ENCODE measurements at places on chromosomes 13 and 19.
A peak's percentile ranks its signal among the peaks of the same experiment; 100 is the strongest.

DNA sequence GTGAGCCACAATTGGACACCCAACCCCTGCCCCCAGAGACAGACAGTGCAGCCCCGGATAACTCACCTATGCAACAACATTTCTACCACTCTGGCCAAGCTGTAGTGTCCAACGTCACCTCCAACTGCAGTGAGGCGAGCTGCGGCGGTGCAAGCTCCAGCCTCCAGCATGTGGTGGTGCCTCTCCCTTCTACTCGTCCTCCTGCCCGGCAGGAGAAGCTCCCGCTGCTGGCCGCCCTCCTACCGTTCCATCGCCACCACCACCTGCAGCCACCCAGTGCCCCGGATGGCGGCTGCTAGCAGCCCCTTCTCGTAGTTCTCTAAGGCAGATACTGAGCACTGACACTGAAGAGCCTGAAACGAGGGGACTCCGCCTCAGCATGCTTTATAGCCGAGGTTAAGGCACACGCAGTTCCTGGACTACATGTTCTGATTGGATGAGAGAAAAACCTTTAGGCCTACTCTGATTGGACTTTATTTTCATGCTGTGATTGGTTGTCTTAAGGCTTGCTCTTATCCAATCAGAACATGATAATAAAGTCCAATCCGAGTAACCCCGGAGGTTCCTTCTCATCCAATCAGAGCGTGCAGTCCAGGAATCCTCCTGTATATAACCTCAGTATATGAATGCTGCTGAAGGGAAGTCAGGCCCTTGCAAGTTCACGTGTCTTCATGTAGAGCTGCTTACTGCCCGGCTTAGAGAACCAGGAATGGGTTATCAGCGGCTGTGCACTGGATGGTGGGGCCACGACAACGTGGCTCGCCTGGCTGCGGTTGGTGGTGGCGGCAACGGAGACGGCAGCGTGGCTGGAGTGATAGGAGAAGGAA is 63.5 kb downstream of the TUBA3C start:
- DNase-seq: no peak

- DNase-seq: peak; percentile 63
Measured at GRCh38 chr19:49666120-49666444, 349 bp downstream of the BCL2L12 start.

- DNase-seq: peak; percentile 27
Measured at GRCh38 chr19:35044317-35045117, 3.0 kb downstream of the HPN start.

DNA sequence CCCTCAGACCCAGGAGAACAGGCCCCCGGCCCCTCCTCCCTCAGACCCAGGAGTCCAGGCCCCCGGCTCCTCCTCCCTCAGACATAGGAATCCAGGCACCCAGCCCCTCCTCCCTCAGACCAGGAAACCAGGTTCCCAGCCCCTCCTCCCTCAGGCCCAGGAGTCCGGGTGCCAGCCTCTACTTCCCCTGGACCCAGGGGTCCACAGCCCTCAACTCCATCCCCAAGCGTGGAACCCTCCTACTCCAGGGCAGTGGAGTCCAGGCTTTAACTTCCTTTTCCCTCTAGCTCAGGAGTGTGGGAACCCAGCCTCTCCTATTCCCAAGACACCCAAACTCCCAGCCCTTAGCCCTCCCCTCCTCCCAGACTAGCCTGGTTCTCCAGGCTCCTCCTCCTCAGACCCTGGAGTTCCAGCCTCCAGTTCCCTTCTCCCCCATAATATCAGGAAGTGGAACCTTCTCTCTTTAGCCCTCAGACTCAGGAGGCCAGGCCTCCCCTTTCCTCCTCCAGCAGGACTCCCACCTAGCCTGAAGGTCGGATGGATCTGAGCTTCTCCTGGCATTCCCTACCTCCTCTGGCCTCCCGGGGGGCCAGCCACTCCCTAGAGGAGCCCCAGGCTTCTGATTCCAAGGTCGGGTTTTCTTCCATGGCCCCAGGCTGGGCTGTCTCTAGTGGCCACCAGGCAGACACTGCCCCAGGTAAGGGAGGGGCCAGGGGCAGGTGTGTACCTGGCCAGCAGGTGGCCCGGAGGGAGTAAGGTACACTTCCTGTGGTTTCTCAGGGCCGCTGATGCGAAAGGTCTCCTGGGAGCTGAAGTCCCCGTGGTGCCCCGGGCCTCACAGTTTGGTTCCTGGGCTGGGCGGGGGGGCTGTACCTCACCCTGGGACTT is at the start of gene TMC4:
Gene TMC4, minus strand, starts transcription at position 690 of the 888 bp plus-strand sequence. Its CDS starts 43 bp downstream, at position 647.
- no peak for DNase-seq

DNA sequence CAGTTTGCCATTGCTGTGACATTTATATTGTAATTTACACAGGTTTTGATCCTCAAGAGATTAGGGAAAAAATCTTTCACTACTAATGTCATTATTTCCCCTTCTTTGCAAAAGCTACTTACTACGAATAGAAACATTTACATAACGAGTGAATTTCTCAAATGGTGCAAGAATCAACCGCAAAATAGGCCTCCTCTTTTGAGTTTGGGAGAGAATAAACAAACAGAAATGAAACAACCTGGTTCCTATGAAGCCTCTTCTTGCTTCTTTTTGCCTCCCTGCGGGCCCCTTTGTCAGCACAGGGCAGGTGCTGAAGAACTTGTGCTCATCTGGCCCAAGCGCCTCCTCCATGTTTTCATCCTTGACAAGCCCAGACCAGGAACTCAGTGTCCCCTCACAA is 10.1 kb upstream of the GJA3 start:
- no peak for DNase-seq

- DNase-seq: peak; percentile 91
Measured at GRCh38 chr13:35160896-35161295, 218.8 kb downstream of the NBEA start.

- peak; percentile 46 for DNase-seq
Measured at GRCh38 chr19:33819880-33820781, 23.5 kb downstream of the KCTD15 start.

DNA sequence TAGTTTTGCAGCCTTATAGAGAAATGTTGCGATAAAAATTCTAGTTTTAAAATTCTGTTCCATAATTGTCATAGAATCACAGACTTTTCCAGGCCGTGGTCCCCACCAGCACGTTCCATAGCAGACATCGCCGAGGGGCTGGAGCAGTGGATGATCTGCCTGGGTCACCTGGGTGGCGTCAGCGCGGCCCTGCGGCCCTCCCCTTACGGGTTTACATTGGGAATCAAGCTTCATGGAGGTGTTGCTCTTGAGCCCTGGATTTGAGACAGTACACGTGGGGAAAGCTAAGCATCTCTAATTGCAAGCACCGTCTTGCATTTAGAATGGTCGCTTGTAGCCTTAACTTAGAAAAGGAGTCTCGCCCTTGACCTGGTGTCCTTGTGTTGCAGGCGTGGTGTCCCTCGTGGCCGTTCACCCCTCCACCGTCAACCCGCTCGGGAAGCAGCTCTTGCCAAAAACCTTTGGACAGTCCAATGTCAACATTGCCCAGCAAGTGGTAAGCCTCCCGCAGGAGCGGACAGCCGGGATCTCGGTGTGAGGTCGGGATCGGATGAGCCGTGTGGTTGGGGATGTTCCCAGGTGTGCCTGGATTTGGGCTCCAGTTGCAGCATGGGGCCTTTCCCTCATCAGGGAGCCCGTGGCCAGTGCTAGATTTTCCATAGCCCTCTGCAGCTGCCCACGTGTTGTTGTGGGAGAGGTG is 35.1 kb downstream of the ATP4B start:
- no peak for DNase-seq

- no peak for DNase-seq
Measured at GRCh38 chr13:113855012-113855921, 8.6 kb downstream of the GAS6 start.

- DNase-seq: no peak
Measured at GRCh38 chr13:33490461-33491327, 205.1 kb upstream of the STARD13 start.

GRCh38 chr13:71488201-71488600 is 378.8 kb downstream of the DACH1 start:
- DNase-seq: peak; percentile 40
